ENCODE measurements at places on chromosomes 5 and 9.

DNA sequence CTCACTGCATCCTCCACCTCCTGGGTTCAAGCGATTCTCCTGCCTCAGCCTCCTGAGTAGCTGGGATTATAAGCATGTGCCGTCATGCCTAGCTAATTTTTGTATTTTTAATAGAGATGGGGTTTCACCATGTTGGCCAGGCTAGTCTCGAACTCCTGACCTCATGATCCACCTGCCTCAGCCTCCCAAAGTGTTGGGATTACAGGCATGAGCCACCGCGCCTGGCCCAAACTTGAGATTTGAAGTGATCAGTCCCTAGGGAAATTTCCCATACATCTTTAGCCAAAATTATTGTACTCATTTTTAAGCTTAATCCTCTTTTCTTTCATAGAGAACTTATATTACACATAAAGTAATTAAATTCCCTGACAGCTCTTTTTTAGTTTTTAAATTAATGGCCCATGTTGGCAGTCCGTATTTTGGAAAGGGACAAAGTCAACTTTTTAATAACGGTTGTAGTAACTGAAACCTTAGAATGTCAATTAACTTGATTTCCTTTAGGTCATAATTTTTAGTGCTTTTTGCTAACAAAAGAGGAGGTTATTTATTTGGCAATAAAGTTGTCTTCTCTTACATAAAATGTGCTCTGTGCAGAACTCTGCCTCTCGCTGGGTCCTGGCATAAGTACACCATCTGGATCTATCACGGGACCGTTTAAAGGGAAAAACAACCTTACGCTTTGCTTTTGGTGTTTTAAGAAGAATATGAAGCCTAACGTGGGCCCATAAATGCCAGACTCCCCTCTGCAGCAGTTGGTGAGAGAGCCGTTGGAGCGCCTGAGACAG is 142.3 kb upstream of the OTULINL start:
- no peak for DNase-seq

DNA sequence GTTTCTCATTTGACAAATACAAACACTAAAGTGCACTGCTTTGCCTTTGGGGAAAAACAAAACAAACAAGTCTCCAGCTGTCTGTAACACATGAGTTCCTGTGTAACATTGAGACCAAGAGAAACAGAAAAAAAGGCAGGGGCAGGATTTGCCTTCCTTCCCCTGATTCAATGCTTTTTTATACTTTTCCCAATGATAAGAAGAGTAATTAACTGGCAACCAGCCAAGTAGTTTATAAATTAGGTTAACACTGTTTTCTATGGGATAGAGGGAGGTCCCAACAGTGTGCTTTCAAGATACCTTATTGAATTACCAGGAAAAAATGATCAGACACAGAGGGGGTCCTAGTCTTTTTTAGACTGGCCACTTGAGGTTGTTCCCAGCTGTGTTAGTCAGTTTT is 346.8 kb downstream of the TRIM36 start:
- no peak for DNase-seq

DNA sequence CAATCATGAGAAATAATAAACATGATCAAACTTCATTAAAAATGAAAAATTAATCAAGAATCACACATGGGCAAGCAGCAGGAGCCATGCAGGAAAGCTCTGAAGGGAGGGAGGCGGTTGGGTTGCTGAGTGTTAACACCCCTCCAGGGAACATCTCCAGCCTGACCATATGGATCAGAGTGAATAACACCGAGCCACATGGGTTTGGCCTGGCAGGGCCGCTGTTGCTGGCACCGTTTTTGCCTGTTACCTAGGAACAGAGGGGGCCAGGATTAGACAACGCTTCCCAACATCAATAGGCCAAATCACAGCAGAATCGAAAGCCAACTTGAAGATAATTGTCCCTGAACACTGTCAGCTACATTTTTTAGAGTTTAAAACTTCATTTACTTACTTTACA is 160.2 kb downstream of the DENND1A start:
- DNase-seq, result peak; percentile 26

- no peak for DNase-seq
Measured at GRCh38 chr5:9815051-9815450, 184.9 kb upstream of the TAS2R1 start.

- no peak for DNase-seq
Measured at GRCh38 chr5:172727551-172727950, 43.4 kb downstream of the DUSP1 start.

GRCh38 chr5:38258042-38258318 is 379 bp upstream of the EGFLAM start:
- no peak for DNase-seq

Data from hippocampal formation (tissue), 2 donors.